ENCODE measurements at places on chromosomes 1 and 21. TPM values are rescaled to one million over a fixed set of nuclear protein-coding genes. Genes with fewer than 3 reads are reported as not detected.

Gene MANEAL
- total RNA-seq, result 3.1 TPM

Gene GUCA2A
- total RNA-seq, result not detected

Gene VASH2
- total RNA-seq, result 0.70 TPM

Gene OTUD7B
- total RNA-seq, result 30.9 TPM

Gene KMO
- total RNA-seq, result not detected

Gene AQP10
- not detected for total RNA-seq

Gene AVPR1B
- total RNA-seq, result not detected

Gene OR6K3
- not detected for total RNA-seq

Gene VWA5B1
- not detected for total RNA-seq

Gene SDC3
- total RNA-seq, result 29.5 TPM

Gene CHD5
- 0.05 TPM for total RNA-seq

Gene AHCYL1
- 48.3 TPM for total RNA-seq

Gene SPRR2F
- not detected for total RNA-seq

Gene PADI2
- total RNA-seq, result 0.64 TPM

- DNase-seq, result no peak
Observed at GRCh38 chr1:244674446-244674845, 21.5 kb downstream of the DESI2 start.

- DNase-seq, result no peak
Observed at GRCh38 chr1:20413776-20414140, 72.3 kb downstream of the CAMK2N1 start.

- DNase-seq, result peak; percentile 14
Observed at GRCh38 chr1:1093610-1093943, 19.5 kb upstream of the RNF223 start.

GRCh38 chr1:30822966-30823581 lies 65.5 kb upstream of the LAPTM5 start:
- DNase-seq, result no peak

- DNase-seq, result no peak
Observed at GRCh38 chr1:11431941-11432507, 46.9 kb upstream of the DISP3 start.

- DNase-seq, result no peak
Observed at GRCh38 chr1:77639557-77640069, 42.8 kb downstream of the ZZZ3 start.

DNA sequence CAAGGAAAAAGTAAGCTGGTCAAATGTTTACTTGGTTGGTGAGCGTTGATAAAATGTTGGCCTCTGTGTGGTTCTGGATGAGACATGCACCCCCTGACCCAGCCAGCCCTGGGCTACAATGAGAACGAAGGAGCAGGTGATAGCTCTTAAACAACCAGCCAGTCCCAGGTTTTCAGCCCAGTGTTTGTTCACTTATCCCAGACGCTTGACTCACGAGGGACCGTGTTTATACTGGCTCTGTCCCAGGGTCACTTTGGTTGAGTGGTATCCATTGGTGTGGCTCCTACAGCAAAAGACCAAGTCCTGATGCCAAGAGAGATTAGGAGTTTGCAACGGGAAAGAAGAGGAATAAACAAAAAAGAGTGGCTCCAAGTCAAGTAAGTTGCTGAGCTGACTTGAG lies 86.9 kb downstream of the KCNJ15 start:
- no peak for DNase-seq

DNA sequence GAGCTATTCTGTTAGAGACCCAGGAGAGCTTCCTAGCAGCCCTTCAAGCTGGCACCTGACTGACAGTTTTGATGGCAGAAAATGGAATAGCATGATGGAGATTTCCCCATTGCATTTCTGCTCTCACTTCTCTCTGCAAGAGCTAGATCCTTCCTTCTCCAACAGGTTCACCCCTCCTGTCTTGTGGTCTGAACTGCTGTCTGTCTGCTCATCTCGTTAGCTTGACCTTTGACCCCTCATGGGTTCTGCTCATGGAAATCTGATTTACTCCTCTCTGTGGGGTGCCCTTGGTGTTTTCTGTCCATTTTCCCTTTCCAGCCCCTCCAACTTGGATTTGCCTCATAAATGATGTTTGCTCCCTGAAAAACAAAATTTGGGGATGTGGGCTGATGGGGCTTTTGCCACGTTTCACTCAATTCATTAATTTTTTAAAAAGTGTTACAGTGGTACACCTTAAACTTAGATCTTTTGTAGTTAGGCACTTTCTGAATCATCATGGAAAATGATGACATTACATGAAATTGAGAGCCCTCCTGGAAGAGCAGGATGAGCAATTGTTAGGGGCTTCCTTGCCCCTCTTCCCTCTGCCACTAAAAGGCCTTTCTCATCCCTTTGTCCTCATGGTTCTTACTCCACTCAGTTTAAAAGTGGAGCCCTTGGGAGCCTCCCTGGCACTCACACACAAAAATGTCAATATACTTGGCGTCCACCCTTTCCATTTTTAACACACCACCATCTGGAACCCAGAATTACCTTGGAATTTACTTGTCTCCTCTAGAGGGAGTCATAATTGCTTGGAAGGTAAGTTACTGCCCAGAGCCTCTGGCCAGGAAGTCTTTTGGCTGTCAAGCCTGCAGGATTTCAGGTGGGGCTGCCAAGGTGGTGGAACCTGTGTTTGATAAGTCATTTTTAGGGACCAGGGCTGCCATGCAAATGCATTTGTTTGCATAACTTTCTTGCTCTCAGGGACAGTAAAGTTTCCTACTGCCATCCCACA lies 31.9 kb upstream of the IL19 start:
- DNase-seq, result no peak

GRCh38 chr1:218665221-218665620 lies 320.1 kb downstream of the TGFB2 start:
- peak; percentile 34 for DNase-seq

DNA sequence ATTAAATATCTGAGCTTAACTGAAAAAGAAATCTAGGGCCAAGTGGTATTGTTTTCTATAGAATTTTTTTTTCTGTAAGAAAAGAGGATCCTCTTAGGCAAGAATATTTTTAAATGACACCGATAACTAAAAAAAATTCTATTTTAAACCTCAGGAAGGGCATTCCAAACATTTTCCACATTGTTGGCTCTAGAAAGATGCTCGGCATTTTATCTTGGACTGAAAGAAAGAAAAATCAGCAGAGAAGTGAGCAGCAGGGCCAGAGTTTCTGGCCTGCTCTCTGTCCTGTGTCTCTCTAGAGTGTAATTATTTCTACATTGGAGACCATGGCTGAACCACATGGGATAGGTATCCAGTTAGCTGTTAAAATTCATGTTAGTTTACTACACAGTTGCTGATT lies 192.5 kb upstream of the GREM2 start:
- no peak for DNase-seq

GRCh38 chr21:25188677-25189079 lies 418.6 kb downstream of the MRPL39 start:
- no peak for DNase-seq

GRCh38 chr1:52264530-52265115 lies 101.4 kb downstream of the CC2D1B start:
- no peak for DNase-seq

DNA sequence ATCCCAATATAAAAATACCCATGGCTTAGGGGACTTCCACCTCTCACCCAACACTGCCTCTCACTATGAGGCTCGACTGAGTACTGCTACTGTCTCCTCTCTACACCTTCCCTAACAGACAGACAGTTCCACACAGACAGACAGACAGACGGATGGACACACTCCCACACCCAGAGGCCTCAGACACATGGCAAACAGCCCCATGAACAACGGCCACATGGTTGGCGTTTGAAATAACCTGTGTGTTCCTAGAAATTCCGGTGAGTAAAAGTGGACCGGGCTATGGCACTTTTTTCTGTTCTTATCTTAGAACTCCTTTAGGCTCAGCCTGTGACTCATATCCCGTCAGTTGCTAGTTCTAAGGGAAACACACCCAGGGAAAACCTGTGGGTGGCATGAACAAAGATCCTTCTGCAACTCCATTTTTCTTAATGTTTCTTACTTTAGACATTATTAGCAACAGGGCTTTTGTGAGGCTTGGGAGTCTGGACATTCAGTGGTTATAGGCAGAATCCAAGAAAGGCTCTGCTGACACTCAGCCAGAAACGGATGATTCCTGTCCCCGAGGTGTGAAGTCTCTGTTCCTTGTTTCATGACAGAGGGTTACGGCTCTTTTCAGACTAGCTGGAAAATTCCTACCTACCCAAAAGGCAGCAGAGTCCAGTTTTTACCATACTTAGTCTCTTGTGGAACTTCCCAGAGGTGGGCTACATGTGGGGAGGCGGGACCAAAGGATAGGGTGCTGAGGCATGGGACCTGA lies 90.5 kb upstream of the TLR5 start:
- DNase-seq, result no peak

GRCh38 chr1:230465691-230466090 lies 39.6 kb upstream of the PGBD5 start:
- DNase-seq, result no peak

DNA sequence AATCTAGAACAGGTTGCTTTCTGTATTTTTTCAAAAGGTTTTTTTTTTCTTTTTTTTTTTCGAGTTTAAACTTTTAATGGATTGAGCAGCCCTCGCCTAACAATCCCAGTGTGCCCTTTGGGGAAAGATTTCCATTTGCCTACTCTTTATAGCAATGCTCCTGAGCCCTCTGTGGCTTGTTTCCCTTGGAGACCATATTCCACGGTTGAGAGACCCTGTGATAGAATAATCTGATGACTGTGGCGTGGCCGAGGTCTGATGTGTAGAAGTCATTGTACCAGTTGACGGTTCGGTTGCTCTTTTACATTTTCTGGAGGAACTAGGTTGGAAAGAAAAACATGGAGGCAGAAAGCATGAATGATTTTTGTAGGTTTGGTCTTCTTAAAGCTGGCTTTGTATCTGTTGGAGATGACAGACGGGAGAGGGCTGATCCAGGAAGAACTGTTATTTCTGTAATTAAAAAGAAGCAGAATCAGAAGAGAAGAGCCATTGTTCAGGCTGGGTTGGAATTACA lies 305.7 kb upstream of the NRIP1 start:
- DNase-seq, result no peak

GRCh38 chr1:151568626-151569088 lies 28.5 kb downstream of the TUFT1 start:
- no peak for DNase-seq

GRCh38 chr21:30580132-30580531 lies 10.1 kb downstream of the KRTAP22-2 start:
- no peak for DNase-seq

DNA sequence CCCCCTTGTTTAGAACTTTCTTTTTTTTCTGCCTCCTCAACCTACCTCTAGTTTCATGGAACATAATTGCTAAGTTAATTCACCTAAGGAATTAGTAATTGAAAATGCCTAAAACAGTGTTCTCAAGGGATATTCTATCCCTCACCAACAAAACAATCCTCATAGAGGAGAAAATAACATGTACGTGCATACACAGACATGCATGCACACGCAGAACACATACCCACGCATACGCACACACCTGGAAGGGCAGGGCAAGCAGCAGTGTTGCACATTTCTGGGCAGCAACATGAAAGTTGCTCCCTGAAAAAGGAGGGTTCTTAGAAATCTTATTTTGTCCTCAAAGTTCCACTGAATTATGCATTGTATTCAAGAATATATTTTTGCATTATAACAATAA lies 76.6 kb downstream of the HHAT start:
- no peak for DNase-seq

DNA sequence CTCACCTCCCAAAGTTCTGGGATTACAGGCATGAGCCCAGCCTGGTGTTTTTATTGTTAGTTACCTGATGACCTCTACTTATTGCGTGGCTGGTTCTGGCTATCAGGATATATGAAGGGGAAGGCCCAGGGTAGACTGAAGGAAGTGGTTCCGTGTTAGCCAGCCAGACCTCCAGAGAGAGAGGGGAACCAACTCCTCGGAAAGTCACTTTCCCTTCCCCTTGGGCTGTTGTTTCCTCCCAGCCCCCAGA lies 2.5 kb upstream of the RCSD1 start:
- no peak for DNase-seq

DNA sequence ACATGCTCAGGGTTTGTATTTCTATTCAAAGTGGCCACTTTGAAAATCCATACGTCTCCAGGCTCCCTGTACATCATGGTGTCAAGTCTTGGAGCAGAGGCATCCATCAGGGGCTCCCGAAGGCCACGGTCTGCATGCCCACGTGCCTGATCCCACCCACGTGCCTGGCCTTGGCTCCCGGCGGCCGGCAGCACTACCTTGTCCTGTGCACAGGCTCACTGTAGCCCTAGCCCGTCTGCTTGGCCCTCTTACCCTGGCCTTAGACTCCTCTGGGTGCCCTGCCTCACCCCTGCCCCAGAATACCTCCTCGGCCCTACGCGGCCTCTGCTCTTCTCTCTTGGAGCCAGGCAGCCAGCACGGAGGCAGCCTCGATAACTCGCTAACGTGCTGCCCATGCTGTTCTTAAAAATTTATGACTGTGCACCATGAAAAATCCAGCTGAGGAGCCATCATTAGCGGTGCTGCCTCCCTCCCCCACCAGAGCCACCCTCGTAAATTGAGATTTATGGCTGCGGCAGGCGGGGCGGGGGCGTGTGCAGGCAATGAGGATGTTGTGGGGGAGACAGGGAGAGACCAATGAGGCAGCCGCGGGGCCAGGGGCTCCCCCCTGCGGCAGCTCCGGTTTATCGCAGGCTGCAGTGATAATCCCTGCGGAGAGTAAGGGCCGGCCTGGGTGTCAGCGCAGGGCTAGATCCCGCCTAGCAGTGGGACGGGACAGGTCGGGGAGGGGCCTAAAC lies 24.6 kb downstream of the DMAP1 start:
- DNase-seq, result no peak

DNA sequence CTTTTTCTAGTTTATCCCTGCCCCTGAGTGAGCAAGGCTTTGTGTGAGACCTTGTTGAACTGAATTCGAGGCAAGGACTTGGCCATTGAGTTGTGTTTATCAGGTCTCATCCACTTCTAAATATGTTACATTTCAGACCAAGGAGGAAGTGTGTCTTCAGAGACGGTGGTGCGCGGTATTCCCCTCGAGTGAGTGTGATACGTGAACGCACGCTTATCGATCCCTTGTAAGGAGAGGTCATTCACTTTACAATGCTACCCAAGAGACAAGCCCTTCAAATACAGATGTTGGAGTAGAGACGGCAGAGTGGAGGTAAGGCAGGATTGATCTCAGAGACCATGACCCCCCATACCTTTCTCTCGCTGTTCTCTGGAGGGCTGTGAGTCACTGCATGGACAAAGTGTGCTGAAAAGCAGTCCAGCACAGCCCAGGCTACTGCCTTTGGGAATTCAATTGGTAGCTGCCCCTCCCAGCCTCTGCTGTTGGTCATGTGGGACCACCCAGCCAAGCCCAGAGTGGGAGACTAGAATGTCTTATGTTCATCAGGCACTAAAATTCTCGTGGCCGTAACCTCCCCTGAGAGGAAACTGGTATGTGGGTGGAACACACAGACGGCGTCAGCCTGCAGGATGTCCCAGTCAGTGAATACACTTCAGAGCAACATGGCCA lies 16.3 kb upstream of the MTARC1 start:
- DNase-seq, result no peak

DNA sequence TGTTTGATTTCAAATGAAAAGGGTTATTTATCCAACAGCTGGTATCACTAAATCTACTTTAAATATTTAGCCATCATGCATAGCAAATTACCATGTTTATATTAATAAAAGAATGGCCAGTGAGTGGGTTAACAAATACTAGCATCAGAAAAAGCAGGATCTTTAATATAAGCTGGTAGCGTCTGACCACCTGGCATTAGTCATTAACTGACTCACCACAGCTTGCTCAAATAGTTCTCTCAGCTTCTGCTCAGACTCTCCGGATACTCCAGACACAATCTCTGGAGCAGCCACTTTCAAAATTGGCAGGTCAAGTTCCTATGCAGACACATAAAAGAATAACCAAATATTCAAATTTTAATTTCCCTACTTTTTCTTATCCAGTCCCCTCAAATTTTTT lies 29.6 kb downstream of the NVL start:
- no peak for DNase-seq

Data from heart right ventricle (tissue), 16 donors.